Omental fat pad (tissue), 4 donors: ENCODE measurements at places on chromosomes 13 and 19. TPM values are rescaled to one million over a fixed set of nuclear protein-coding genes. Genes with fewer than 3 reads are reported as not detected.

GRCh38 chr19:55447421-55448174 is 4.5 kb upstream of the SHISA7 start:
- DNase-seq: no peak

DNA sequence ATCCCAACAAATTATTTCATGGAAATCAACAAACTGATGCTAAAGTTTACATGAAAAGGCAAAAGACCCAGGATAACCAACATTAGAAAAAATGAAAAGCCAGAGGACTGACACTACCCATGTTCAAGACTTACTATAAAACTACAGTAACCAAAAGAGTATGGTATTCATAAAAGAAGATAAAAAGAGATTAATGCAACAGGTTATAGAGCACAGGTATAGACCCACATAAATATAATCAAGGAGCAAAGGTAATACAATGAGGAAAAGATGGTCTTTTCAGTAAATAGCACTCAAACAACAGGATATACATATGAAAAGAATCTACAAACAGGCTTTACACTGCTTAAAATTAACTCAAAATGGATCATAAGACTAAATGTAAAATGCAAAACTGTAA is 1342.7 kb downstream of the UQCRFS1 start:
- DNase-seq: no peak

- no peak for DNase-seq
Measured at GRCh38 chr19:10408511-10409283, 5.4 kb upstream of the CDC37 start.

DNA sequence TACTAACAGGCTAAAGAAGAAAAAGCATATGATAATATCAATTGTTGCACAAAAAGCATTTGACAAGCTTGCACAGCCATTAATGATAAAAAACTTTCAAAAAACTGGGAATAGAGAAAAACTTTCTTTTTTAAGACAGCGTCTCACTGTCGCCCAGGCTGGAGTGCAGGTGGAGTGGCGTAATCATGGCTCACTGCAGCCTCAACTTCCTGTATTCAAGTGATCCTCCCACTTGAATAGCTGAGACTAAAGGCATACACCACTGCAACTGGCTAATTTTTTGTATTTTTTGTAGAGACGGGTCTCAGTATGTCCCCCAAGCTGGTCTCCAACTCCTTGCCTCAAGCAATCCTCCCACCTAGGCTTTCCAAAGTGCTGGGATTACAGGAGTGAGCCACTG is 382.8 kb downstream of the TSHZ3 start:
- no peak for DNase-seq

DNA sequence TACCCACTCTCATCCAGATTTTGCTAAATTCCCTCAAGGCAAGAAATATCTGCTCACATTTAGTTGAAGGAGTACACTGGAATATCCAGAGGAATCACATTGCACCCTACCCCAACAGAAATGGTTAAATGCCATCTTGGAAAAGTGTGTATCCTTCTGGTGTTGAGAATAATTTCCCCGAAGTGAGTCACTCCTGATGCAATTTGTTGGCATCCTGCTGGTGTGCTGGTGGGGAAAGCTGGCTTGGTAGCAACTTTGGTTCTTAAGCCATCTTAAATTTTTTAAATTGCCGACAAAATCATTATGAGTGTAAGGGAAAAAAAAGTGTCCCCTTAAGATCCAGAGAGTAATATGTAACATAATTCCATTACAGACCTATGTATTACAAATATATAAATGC is 337.3 kb upstream of the DACH1 start:
- DNase-seq: no peak

DNA sequence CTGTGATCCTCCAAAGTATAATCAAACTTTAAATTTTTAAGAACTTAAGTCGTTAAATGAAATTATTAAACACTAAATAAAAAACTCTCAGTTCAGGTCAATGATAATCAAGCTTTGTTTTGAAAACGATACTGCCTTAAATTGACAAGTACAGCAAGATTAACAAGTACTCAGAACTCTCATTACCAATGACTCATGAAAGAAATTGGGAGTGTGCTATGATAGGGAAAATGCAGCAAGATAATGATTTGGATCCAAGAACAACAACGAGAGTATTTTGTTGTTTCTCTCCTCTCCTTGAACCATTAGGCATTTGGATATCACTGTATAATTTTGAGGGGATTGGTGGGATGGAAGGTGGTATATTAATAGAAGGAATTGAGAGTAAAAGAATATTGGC is 10.2 kb downstream of the N4BP2L2 start:
- DNase-seq: no peak

GRCh38 chr19:54390942-54391577 is 24.2 kb upstream of the TTYH1 start:
- DNase-seq: no peak

GRCh38 chr13:35764326-35765015 is 288.0 kb upstream of the MAB21L1 start:
- no peak for DNase-seq

- DNase-seq: no peak
Measured at GRCh38 chr19:33247441-33247819, 21.8 kb upstream of the SLC7A10 start.

DNA sequence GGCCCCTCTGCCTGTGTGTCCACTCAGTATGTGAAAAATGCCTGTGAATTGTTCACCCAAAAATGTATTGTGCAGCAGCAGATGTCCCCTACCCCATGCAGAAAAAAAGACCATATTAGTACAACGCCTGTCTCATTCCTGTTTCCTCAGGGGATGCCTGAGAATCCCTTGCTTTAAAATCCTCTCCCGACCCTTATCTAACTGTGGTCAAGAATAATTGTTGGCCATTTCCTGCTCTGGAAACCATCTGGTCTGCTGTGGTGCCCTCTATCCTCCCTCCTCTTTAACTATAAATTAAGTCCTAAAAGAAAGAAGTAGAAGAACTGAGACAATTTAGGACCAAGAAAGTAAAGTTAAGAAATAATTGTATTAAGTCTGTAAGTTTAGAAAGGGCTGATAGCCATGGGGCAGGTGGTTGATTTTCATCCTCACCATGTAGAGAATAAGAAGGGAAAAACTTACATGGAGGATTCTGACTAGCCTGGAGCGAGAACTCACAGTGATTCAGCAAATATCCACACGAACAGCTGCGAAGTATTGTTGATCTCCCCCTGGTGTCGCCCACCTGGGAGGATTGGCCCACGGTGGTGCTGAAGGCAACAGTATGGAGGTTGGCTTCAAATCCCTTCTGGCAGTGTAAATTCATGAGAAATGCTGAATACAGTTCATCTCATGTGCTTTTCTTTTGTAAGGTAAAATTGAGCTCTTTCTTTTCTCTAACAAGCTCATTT is 85.6 kb downstream of the COL4A2 start:
- DNase-seq: no peak

- no peak for DNase-seq
Measured at GRCh38 chr13:49596221-49596620, 10.9 kb upstream of the RCBTB1 start.

The SLC25A41 gene
- not detected for total RNA-seq

The TNFRSF19 gene
- 3.1 TPM for total RNA-seq

The ZNF793 gene
- 1.3 TPM for total RNA-seq

The TLE6 gene
- 2.8 TPM for total RNA-seq

The POSTN gene
- total RNA-seq: 41.9 TPM

The RNF17 gene
- total RNA-seq: 0.28 TPM
